ENCODE measurements at places on chromosomes 16 and 17.

GRCh38 chr17:43363926-43364285, 34.9 kb upstream of the ARL4D start:
- DNase-seq, result no peak

DNA sequence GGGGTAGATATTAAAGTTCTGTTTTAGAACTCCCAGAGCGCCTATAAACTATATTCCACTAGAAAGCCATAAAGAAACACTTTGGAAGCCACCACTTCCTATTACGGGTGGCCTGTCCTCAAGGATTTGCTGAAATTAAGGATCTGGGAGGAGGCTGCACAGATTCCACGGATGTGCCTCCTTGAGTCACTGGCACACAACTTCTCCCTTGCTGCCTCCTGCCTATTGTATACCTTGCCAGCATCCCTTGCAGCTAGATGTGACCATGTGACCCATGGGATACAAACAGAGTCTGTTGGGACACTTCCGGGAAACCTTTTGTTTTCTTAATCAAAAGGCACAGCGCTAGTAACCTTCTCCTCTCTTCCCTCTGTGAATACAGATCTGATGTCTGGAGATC, 263.0 kb downstream of the C16orf95 start:
- DNase-seq, result no peak

DNA sequence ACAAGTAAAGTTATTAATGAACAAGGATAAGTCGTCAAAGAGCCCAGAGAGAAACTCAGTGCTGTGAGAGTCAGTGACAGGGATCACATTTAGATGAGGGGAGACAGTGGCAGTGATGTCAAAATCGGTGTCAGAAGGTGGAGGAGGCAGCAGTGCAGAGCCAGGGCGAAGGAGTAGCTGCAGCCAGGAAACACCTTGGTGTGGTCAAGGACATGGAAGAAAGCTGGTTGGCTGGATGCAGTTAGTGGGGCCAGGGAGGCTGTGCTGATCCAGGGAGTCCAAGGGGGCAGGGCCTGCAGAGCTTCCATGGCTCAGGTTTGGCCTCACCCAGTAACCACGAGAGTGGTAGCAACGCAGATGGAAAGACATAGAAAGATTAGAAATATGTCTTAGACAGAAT, 50.7 kb upstream of the ADORA2B start:
- DNase-seq, result no peak

DNA sequence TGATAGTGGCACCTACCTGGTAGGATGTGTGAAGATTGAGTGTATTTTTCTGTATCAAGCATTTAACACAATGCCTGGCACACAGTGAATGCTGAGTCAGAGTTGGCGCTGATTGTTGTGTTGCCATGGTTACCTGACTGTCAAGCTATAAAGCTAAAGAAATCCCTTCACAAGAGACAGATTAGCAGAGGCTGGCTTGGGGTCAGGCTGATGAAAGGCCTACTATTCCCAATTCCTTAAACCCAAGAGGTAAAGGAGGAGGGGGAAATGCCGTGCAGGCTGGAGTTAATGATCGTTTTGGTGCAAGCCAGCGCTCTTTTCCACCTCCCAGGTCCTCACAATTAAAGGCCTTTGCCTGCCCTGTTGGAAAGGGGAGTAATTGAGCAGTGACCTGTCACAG, 5.9 kb downstream of the CLEC19A start:
- DNase-seq, result peak; percentile 16

- DNase-seq, result no peak
Observed at GRCh38 chr17:2309338-2310154, 5.8 kb downstream of the SRR start.

- peak; percentile 52 for DNase-seq
Observed at GRCh38 chr17:1108765-1109605, 70.8 kb downstream of the ABR start.

DNA sequence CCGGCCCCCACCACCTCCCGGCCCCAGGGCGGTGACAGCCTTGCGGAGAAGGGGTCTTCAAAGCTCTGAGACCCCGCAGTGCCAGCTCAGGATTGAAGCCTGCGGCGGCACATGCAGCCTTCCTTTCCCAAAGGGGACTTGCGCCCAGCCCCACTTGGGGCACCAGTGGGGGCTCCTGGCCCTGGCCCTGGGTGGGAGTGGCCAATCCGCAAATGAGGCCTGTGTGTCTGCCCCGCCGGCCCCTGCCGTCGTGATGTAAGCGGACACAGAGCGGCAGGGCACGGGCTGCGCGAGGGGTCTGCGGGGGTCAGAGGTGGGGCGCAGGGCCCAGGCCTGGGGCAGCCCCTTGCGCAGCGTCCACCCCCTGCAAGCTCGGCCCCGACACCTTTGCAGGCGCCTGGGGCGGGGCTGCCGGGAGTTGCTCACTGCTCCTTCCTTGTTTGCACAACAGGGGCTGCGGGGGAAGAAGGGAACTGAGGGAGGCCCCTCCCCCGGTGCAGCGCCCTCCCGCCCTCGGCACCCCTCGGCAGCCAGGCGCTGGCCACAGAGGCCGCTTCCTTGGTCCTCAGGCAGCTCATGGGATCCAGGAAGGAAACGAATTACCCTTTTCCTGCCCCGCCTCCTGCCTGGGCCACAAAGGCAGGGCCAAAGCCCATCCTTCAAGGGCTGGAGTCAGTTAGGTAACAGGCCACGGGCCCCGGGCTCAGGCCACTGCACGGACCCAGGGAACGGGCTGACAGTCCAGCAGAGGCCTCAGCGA, 2.9 kb downstream of the SLC16A3 start:
- no peak for DNase-seq

DNA sequence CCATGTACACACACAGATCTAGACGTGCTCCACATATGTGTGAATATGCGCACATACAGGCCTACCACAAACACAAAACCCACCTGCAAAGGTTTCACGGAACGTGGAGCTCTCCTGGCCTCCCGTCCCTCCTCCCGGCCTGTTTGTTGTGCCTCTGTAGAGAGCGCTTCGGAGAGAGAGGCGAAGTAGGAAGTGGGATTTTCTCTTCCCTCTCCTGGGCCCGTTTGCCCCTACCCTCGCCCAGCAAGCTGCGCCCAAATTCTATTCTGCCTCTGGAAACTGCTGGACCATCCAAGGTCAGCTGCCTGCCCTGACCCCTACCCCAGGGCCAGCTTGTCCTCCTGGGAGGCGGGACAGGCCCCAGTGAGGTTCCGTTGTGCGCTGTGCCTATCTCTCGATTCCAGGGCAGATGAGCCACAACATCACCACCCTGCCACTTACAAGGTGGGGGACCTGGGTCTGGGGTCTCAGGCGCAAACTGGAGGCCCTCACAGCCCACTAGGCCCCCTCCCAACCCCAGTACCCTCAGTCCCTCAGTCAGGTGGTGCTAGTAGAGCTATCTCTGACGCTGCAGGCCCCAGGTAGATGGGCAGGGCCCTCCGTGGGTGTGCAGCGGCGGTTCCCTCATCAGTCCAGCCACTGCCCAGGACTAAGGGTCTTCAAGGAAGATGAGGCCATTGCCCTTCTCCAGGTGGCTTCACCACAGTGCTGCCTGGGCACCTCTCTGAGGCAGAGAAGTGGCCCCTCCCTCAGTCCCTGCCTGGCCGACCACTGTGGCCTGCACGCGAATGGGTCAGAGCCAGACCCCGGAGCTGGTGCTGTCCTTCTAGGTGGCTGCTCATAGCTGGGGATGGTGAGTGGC, 54.2 kb downstream of the BEAN1 start:
- DNase-seq, result no peak

- DNase-seq, result peak; percentile 53
Observed at GRCh38 chr17:76240461-76241203, at the start of gene RNF157. RNF157 (minus strand) TSS chr17:76240493; CDS start chr17:76240240, 253 bp downstream.

GRCh38 chr17:67413388-67413787, 36.3 kb downstream of the PITPNC1 start:
- no peak for DNase-seq

GRCh38 chr17:15154618-15155017, 110.5 kb downstream of the PMP22 start:
- no peak for DNase-seq

GRCh38 chr17:20234276-20234675, 225.1 kb downstream of the SPECC1 start:
- peak; percentile 82 for DNase-seq

DNA sequence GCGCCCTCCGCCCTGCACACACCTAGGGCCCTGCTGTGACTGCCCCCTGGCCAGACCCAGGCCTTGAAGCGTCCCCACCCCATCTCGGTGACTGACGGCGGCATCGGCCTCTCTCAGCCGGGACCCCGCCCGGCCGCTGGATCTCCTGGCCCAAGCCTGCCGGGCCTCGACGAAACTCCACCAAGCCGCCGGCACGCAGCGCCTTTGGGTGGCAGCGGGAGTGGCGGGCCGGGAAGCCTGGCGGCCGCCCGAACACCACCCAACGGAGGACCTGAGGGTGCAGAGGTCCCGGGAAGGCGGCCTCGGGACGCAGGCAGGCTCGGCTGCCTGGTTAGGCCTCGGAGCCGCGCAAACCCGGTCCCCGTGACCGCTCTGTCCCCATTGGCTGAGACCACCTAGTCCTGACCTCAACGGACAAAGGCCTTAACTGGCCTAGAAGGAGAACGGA, 12.0 kb upstream of the TMEM97 start:
- DNase-seq, result no peak

- no peak for DNase-seq
Observed at GRCh38 chr16:50354629-50355456, 13.9 kb downstream of the BRD7 start.

- DNase-seq, result peak; percentile 9
Observed at GRCh38 chr17:66437476-66438026, 135.1 kb downstream of the PRKCA start.

DNA sequence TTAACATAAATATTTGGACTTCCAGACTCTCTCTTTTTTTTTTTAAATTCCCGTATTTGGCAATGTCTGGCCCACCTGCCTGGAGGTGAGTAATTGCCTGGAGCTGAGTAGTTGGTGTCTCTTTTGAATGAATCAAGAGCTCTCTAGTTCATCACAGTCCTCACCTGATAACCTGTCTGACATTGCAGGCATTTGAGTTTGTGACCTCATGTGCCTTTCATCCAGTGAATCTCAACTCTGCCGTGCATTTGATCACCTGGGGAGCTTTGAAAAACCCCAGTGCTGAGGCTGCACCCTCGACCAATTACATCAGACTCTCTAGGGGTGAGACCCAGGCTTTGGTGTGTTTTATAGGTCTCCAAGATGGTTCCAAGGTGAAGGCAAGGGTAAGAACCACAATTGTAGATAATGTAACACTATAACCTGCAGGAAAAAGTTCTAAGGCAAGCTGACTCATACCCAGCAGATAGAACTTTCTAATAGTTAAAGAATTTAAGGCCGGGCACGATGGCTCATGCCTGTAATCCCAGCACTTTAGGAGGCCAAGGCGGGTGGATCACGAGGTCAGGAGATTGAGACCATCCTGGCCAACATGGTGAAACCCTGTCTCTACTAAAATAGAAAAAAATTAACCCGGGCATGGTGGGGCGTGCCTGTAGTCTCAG, 24.5 kb upstream of the HS3ST2 start:
- DNase-seq, result no peak

- no peak for DNase-seq
Observed at GRCh38 chr17:38544839-38545209, 60.9 kb downstream of the SRCIN1 start.

DNA sequence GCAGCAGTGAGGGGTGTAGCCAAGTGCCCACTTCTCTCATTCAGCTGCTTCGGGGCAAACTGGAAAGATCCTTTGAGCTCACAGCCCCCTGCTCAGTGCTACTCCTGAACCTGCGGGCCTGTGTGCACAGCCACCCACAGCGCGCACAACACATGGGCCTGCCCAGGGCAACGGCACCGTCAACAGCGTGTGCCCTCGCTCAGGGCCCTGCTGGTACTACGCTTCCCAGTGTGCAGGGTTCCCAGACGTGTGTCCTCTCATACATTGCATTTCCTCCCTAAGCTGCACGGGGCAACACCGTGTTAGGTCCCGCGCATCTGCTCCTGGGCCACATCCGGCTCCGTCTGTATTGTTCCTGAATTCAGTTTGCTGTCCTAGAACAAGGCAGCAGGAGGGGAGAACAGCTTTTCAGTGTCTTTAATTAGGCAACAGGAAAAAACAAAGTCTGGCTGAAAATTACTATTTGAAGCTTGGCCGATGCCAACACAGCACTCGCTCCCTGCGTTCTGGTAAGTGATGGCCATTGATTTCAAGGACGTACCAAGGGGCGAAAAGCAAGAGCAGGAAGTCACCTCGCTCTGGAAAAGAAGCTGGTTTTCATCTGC, 15.2 kb downstream of the MRM3 start:
- no peak for DNase-seq

All from stimulated activated CD4-positive, alpha-beta T cell treated with anti-CD3 and anti-CD28 coated beads, Interleukin-1b, Interleukin-23, amount 100 ng/mL, for 48 hours (primary cell).